ENCODE measurements at places on chromosomes 1 and 21.

- no peak for DNase-seq
Measured at GRCh38 chr1:175853681-175854080, 110.3 kb upstream of the TNR start.

- no peak for DNase-seq
Measured at GRCh38 chr1:108082738-108083562, 117.2 kb downstream of the SLC25A24 start.

GRCh38 chr1:193971595-193971994 lies 785.2 kb upstream of the B3GALT2 start:
- no peak for DNase-seq

- DNase-seq: no peak
Measured at GRCh38 chr21:37484535-37485474, 118.2 kb downstream of the DYRK1A start.

DNA sequence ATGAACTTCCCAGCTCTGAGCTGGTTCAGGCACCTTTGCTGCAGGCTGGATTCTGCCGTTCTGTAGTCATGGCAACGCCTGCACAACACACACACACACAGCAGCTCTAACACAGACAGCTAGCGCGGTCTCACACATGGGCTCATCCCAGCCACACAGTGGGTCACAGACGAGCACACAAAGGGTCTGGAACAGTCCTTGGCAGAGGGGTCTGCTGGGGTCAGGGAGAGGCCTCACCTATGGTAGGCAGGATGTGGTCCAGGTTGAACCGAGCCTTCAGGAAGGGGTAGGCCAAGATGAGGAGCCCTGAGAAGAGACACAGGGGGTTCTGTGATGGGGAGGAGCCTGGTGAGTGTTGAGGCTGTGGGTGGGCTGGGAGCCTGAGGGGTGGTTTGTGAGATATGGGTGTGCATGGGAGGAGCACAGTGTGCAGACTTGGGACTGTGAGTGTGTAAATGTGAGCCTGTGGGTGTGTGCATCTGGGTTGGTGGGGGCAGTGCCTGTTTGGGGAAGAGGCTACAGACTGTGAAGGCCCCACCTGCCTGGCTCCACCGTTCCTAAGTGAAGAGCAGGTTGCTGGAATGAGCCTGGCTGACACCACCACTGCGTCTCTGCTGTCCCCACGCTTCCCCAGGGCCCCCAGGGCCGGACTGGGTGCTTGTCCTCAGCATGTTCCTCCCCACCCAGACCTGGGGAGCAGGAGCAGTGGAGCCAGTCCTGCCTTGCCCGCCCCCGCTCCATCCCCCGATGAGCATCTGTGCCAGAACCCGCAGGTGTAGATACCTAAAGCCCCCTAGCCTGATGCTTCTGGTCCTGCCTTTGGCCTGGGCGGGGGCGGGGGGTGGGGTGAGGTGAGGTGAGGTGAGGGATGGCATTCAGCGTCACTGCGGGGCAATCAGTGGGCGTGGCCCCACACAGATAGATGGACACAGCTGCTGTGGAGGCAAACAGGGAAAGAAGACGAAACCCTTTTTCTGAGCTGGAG lies 1.5 kb downstream of the KNCN start:
- peak; percentile 52 for DNase-seq

- no peak for DNase-seq
Measured at GRCh38 chr1:234525099-234525799, 46.3 kb upstream of the TARBP1 start.

Data from effector memory CD4-positive, alpha-beta T cell (primary cell).